ENCODE measurements at places on chromosomes 2 and 18. TPM values are rescaled to one million over a fixed set of nuclear protein-coding genes. Genes with fewer than 3 reads are reported as not detected.

The TMEM247 gene
- total RNA-seq, result not detected

The SLC5A7 gene
- total RNA-seq, result not detected

The STPG4 gene
- 0.72 TPM for total RNA-seq

The CFAP65 gene
- total RNA-seq, result not detected

The CYB5A gene
- total RNA-seq, result 55.4 TPM

- H3K4me3 ChIP-seq, result no peak overlapping the region
- H3K27me3 ChIP-seq, result peaks cover 3% of the 10 kb centered on the region
- H3K36me3 ChIP-seq, result no peaks in the 10 kb centered on the region
- peaks cover 10% of the 10 kb centered on the region for H3K4me1 ChIP-seq
- H3K27ac ChIP-seq, result no peak overlapping the region
- DNase-seq, result no peak
Measured at GRCh38 chr2:234917211-234917975, 34.4 kb upstream of the SH3BP4 start.
